ENCODE measurements at places on chromosomes 1 and 21.

GRCh38 chr1:24656046-24656445, 12.9 kb downstream of the SRRM1 start:
- DNase-seq = no peak

- DNase-seq = no peak
Observed at GRCh38 chr1:221509575-221510355, 232.1 kb downstream of the DUSP10 start.

- no peak for DNase-seq
Observed at GRCh38 chr1:62318320-62318755, 896 bp downstream of the KANK4 start.

GRCh38 chr1:232880354-232880753, 70.1 kb upstream of the NTPCR start:
- DNase-seq = no peak
